Naive thymus-derived CD4-positive, alpha-beta T cell (primary cell): ENCODE measurements at places on chromosomes 4 and X. TPM values are rescaled to one million over a fixed set of nuclear protein-coding genes. Genes with fewer than 3 reads are reported as not detected.

- H3K27me3 ChIP-seq, result no peaks in the 10 kb centered on the region
- H3K4me1 ChIP-seq, result no peaks in the 10 kb centered on the region
- H3K36me3 ChIP-seq, result no peaks in the 10 kb centered on the region
- DNase-seq, result no peak
These were observed 180.8 kb downstream of the RAPGEF2 start for GRCh38 chr4:159283696-159284095.

DNA sequence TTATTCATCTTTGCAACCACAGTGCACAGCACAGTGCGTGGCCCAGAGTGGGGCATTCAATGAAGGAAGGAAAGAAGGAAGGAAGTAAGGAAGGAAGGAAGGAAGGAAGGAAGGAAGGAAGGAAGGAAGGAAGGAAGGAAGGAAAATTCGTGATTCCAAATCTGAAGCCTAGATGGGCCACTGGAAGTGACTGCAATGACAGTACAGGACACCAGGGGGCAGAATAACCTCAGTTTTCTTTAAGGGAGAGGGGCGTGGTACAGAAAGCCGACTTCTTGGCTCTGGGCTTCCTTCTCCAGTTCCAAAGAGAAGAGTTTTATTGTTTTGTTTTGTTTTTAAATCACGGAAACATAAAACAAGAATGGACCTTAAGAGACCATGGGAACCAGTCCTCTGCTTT lies 47.8 kb downstream of the APLN start:
- no peak overlapping the region for H3K4me3 ChIP-seq
- DNase-seq, result peak; percentile 60
- no peak overlapping the region for H3K27ac ChIP-seq
- H3K36me3 ChIP-seq, result no peaks in the 10 kb centered on the region
- no peaks in the 10 kb centered on the region for H3K27me3 ChIP-seq

DNA sequence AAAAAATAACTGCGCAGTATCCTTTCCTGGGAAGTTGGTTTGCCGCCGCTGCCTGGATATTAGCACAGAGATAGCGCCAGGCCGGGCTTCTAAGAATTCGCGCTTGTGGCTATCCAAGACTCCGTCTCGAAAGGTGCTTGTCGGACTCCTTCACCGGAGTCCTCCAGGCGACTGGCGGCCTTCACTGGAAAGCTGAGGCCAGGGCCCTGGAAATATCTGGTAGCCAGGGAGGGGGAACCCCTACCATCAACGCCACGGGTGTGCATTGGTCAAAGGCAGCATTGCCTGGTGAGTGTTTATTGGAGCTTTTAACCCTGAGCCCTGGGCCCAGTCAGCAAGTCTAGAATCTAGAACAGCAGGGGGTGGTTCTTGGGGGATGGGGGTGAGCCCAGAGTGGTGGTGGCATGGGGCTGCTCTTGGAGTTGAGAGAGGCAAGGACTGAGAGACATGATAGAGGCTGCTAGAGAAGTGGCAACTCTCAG lies 577 bp upstream of the PIM2 start:
- H3K27me3 ChIP-seq, result no peaks in the 10 kb centered on the region
- H3K27ac ChIP-seq, result peak overlapping the region; percentile 95
- H3K4me3 ChIP-seq, result peak overlapping the region; percentile 72
- peak; percentile 45 for DNase-seq
- H3K4me1 ChIP-seq, result peaks cover 47% of the 10 kb centered on the region
- peaks cover 14% of the 10 kb centered on the region for H3K36me3 ChIP-seq

- no peak overlapping the region for H3K4me3 ChIP-seq
- no peaks in the 10 kb centered on the region for H3K27me3 ChIP-seq
- H3K4me1 ChIP-seq, result no peaks in the 10 kb centered on the region
- no peaks in the 10 kb centered on the region for H3K36me3 ChIP-seq
- no peak overlapping the region for H3K27ac ChIP-seq
These were observed 377.3 kb downstream of the ARAP2 start for GRCh38 chr4:35867057-35867456.

GRCh38 chrX:110374559-110374958 lies 15.9 kb downstream of the RTL9 start:
- H3K4me3 ChIP-seq, result no peak overlapping the region
- DNase-seq, result no peak
- H3K36me3 ChIP-seq, result no peaks in the 10 kb centered on the region
- no peaks in the 10 kb centered on the region for H3K4me1 ChIP-seq
- no peak overlapping the region for H3K27ac ChIP-seq
- no peaks in the 10 kb centered on the region for H3K27me3 ChIP-seq

DNA sequence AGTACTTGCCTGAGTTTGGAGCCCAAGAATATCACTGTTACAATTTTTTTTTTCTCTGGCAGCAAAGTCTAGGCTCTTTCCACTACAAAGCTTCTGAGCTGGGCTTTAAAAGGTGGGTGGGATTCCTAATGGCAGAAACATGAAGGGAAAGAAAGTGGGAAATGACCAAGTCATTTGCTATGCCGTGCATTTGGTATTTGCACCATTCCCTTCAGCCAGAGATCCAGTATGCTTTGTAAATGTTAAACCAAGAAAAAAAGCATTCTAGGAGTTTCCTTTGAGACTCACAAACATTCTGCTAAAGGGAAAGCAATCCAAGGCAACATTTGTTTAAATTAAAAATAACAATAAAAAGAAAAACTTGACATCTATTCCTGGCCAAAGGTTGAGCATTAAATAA lies 451.2 kb downstream of the RAB28 start:
- no peaks in the 10 kb centered on the region for H3K36me3 ChIP-seq
- H3K4me3 ChIP-seq, result no peak overlapping the region
- no peak for DNase-seq
- H3K27ac ChIP-seq, result no peak overlapping the region
- H3K4me1 ChIP-seq, result no peaks in the 10 kb centered on the region
- no peaks in the 10 kb centered on the region for H3K27me3 ChIP-seq

DNA sequence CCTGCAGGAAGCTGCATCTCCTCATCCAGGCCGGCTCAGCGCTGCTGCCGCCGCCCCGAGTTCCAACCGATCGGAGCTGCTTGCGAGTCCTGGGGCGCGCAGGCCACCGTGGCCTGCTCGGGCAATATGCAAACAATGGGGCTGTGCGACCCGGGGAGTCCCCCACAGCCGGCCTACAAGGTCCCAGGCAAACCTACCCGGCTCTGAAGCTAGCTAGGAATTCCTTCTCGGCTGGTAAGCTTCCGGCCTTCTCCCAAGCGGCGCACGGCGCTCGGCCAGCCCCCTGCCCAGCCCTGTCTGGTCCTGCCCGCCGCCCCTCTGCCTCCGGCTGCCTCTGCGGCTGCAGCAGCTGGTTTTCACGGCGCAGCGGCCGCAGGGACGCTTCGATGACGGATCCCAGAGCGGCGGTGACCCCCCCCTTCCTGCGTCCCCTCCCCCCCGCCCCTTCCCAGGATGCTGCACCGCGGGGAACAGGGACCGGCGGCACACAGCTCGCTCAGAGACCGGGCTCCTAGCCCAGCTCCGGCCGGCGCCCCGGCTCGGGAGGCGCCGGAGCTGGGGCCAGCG lies 59.4 kb downstream of the TSC22D3 start:
- peaks cover 28% of the 10 kb centered on the region for H3K36me3 ChIP-seq
- peak; percentile 34 for DNase-seq
- peak overlapping the region; percentile 100 for H3K27ac ChIP-seq

- no peaks in the 10 kb centered on the region for H3K36me3 ChIP-seq
- H3K27me3 ChIP-seq, result no peaks in the 10 kb centered on the region
- peak overlapping the region; percentile 40 for H3K4me3 ChIP-seq
- DNase-seq, result peak; percentile 8
- no peak overlapping the region for H3K27ac ChIP-seq
These were observed 376 bp upstream of the C4orf36 start for GRCh38 chr4:86892636-86892960.

DNA sequence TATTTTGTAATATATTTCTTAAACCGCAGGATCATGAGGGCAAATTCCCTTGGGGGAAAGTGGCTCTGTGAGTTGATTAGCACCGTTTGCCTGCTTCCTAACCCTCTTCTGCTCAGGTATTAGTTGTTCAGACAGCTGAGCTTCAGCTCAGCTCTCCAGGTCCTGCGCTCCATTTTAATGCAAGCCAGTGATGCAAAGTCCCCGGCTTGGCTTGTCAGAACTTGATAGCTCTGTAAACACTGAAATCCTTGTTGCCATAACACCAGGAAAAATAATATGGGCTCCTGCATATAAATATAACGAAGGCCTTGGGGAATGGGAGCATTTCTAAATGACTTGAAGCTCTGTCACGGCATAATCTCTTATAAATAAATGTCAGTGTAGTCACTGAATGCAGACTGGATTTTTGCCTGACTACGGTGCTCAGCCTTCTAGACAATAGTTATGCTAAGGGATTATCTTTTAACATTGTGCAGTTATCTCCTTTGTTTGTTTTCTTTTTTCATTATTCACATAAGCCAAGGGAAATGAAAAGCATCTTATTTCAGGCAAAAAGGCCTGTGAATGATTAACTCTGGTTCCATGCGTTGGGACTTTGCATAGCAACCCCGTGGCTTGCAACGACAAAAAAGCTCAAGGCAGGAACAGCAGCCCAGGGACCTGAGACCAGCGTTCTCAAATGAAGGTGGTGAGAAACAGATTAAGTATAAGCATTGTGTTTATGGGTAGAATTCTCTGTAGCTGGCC lies 253.2 kb downstream of the SPRY1 start:
- H3K36me3 ChIP-seq, result no peaks in the 10 kb centered on the region
- DNase-seq, result no peak
- no peak overlapping the region for H3K4me3 ChIP-seq
- H3K4me1 ChIP-seq, result no peaks in the 10 kb centered on the region
- no peaks in the 10 kb centered on the region for H3K27me3 ChIP-seq

DNA sequence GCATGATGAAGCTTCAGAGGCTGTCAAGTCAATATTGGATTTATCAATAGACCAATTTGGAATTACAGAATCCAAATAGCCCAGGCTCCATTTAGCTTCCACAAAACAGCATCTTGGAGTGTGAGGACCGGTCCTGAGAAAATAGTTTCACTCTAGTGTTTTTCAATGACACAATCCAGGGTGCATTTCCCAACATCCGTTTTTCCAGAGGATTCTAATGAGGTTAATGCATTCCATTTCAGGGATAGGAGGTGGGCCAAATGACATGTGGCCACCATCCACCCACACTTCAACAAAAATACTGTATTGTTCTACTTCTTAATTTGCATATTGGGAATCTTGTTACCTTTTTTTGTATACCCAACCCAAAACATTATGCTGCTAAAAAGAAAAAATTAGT lies 229.8 kb upstream of the LDB2 start:
- no peak overlapping the region for H3K27ac ChIP-seq
- H3K4me3 ChIP-seq, result no peak overlapping the region
- no peaks in the 10 kb centered on the region for H3K4me1 ChIP-seq
- H3K27me3 ChIP-seq, result no peaks in the 10 kb centered on the region
- DNase-seq, result no peak

GRCh38 chr4:62288808-62289541 lies 1088.8 kb downstream of the ADGRL3 start:
- H3K27me3 ChIP-seq, result no peaks in the 10 kb centered on the region
- no peak overlapping the region for H3K27ac ChIP-seq
- no peaks in the 10 kb centered on the region for H3K4me1 ChIP-seq
- DNase-seq, result no peak
- no peaks in the 10 kb centered on the region for H3K36me3 ChIP-seq
- no peak overlapping the region for H3K4me3 ChIP-seq

DNA sequence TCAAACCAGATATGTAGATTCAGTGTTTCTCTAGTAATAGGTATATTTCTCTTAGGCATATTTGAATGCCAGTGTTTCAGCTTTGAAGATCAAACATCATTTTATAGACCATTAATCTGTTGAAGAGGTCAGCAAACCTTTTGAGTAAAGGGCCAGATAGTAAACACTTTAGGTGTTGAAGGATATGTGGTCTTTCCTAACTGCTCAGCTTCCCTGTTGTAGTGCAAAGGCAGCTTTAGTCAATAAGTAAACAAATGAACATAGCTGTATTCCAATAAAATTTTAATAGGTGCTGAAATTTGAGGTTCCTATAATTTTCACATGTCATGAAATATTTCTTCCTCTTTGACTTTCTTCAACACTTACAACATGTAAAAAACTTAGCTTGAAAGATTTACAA lies 201.6 kb downstream of the ADGRL3 start:
- no peaks in the 10 kb centered on the region for H3K27me3 ChIP-seq
- DNase-seq, result no peak
- no peak overlapping the region for H3K4me3 ChIP-seq
- no peaks in the 10 kb centered on the region for H3K4me1 ChIP-seq

GRCh38 chrX:20421275-20421674 lies 154.6 kb upstream of the RPS6KA3 start:
- peaks cover 9% of the 10 kb centered on the region for H3K4me1 ChIP-seq
- H3K27ac ChIP-seq, result no peak overlapping the region
- H3K27me3 ChIP-seq, result no peaks in the 10 kb centered on the region
- no peak overlapping the region for H3K4me3 ChIP-seq
- no peaks in the 10 kb centered on the region for H3K36me3 ChIP-seq

DNA sequence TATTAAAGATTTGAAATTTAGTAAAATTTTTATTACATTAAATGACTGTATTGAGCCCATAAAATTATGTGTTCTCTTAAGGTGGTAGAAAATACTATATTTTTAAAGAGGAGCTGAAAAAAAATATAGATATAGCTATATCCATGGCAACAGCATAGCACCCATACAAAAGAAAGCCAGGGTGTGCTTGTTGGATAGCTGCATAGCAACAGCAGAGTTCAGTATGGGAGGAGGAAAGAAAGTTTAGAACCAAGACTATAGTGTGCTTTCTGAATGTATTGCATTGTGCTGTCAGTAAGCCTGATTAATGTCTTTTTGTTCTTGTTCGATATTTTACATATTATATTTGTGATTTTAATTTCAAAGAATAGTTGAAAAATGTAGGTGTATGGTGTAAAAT lies 78.4 kb downstream of the GRID2 start:
- H3K36me3 ChIP-seq, result no peaks in the 10 kb centered on the region
- no peaks in the 10 kb centered on the region for H3K4me1 ChIP-seq
- no peak overlapping the region for H3K4me3 ChIP-seq
- H3K27me3 ChIP-seq, result no peaks in the 10 kb centered on the region
- no peak overlapping the region for H3K27ac ChIP-seq

DNA sequence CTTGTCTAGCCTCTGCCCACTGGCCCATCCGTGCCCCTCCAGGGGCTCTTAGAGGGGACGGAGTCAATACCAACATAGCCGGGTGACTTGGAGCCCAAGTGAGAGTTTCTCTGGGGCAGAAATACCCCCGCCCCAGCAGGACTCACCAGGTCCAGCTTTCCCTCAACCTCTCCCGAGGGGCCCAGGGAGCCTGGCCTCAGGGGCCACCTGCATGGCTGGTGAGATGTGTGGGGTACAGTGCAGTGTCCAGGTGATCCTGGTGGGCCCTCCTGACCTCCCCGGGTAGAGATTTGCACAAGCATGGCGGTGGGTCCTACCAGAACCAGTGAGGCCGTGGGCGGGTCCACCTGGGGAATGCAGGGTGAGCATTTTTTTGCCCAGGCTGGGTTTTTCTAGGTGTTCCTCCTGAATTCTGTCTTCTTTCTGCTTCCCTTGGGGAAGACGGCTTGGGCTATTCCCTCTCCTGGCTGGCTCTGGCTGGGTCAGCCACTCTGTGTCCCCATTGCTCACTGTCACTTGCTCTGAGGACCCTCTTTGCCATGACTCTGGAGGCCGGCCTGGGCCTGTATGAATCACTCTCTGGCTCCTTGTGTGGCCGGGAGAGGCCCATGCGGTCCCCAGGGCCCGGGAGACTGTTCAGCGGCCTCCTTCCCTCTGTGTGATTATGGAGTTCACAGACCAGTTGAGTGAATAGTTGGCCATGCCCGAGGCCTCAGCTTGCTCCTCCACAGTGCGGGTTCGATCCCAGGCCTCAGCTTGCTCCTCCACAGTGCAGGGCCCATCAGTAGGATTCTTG lies 71.0 kb upstream of the NKX1-1 start:
- no peak overlapping the region for H3K27ac ChIP-seq
- H3K4me1 ChIP-seq, result no peaks in the 10 kb centered on the region
- H3K4me3 ChIP-seq, result no peak overlapping the region

HS6ST2 gene
- not detected for total RNA-seq

AMBN gene
- total RNA-seq, result not detected in 2 replicates

CCDC160 gene
- not detected in 2 replicates for total RNA-seq

LRAT gene
- total RNA-seq, result not detected

STATH gene
- not detected for total RNA-seq
